MG63 (cell line): ENCODE measurements at places on chromosomes 4 and X.

GRCh38 chr4:176539091-176539784 is 219.5 kb downstream of the SPCS3 start:
- DNase-seq = no peak

DNA sequence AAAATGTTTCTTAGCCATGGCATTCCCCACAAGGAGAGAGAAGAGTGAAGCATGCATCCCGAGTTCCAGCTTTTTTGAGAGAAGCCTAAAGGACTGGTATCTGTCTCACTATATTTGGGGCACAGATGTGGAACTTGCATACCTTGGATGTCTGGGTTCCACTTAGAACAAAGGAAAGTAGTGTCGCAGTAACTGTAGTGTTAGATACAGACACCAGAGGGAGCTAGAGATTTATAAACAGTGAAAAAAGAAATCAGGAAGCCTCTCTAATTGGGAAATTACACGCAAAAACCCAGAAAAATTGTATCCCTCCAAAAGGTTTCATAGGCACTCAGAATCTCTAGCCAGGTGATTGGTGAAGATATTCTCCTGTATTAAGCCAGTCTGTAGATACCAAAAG is 34.4 kb downstream of the AGTR2 start:
- no peak for DNase-seq

- no peak for DNase-seq
Measured at GRCh38 chr4:102473476-102473875, 27.7 kb upstream of the NFKB1 start.

GRCh38 chrX:103565197-103565596 is 20.1 kb upstream of the TCEAL4 start:
- no peak for DNase-seq

DNA sequence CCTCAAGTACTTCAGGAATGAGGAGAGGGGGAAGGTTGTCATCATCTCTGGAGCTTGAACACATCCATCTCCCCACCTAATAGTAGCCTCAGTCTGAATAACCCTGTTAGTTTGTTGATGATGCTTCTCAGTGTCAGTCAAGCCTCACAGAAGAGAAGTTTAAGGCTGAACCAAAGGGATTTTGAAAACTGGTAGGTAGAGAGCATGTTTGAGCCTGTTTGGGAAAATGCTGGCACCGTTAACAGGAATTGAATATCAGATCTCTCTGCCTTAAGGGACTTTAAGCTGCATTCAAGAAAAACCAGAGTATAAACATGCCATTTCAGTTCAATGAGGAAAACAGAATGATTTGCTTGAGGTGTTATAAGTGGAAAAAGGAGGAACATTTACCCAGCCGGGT is 73.1 kb downstream of the MAPK10 start:
- no peak for DNase-seq

- no peak for DNase-seq
Measured at GRCh38 chr4:159396151-159396550, 293.3 kb downstream of the RAPGEF2 start.

DNA sequence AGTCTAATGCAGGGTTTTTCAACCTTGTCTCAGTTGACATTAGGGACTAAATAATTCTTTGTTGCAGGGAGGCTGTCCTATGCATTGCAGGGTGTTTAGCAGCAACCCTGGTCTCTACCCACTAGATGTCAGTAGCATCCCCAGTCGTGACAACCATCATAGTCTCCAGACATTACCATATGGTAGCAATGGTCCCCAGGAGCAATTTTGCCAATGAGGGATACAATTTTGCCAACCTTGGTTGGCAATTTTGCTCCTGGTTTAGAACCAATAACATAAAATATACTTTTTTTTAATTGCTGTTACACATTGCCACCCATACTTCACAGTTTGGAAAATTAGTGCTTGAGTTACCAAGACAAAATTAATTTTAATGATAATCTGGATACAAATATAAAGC is 6.0 kb downstream of the EREG start:
- peak; percentile 10 for DNase-seq

DNA sequence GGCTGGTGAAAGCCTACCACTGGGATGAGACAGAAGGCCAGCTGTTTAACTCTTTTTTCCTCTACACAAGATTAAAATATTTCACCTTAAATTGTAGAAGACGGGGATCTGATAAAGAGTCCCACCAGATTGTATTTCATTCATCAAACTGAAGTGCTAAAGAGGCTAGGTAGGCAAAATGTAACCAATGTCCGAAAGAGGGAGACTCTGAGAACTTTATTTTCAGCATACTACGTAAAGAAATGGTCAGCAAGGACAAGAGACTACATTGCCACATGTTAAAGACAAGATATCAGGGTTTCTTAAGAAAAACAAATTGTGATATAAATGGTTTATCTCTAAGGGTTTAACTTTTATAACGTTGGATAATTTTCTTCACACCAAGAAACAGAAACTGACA is 71.6 kb upstream of the INPP4B start:
- no peak for DNase-seq

GRCh38 chrX:115330498-115331168 is 41.1 kb downstream of the LUZP4 start:
- DNase-seq = peak; percentile 16

DNA sequence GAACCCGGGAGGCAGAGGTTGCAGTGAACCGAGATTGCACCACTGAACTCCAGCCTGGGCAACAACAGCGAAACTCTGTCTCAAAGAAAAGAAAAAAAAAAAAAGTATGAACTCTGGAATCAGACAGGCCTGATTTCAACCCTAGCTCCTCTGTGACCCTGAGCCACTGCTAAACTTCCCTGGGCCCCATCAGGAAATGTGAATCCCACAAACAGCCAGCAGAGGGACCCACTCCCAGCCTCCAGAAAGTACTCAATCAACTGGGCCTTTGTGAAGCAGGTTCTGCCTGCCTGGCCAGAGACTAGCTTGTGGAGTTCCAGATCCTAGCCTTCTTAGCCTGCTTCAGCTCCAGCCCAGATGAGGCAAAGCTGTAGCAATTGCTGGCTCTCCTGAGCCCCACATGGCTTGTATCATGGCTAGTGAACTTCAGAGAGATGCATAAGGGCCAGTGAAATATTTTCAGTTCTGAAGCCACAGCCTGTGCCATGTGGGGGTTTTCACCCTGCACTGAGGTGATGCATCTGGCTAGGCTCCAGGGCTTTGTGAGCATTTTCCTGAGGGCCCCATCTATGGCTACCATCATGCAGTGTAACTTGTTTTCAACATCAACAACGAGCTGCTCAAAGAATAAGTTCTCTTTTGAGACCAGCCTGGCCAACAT is 7.2 kb upstream of the IDS start:
- DNase-seq = peak; percentile 14

- DNase-seq = no peak
Measured at GRCh38 chr4:3481113-3481531, 18.0 kb downstream of the DOK7 start.

DNA sequence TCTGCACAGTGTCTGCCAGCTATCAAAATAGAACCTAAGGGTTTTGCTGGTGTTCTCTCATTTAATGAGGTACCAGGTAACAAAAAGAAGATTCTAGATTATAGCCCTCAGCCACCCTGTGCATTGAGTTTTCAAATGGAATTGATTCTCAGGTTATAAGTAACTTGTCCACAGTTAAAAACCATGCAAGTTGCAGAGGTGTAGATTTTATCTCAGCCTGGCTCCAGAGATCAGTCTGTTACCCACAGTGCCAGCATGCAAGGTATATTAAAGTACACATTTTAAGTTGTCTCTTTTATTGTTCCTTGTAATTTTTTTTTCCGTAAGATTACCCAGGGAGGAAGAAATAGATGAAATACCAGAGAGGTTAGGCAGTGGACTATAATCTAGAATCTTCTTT is 59.7 kb downstream of the RAPGEF2 start:
- DNase-seq = no peak

- peak; percentile 42 for DNase-seq
Measured at GRCh38 chrX:42102586-42103282, 179.4 kb upstream of the CASK start.

DNA sequence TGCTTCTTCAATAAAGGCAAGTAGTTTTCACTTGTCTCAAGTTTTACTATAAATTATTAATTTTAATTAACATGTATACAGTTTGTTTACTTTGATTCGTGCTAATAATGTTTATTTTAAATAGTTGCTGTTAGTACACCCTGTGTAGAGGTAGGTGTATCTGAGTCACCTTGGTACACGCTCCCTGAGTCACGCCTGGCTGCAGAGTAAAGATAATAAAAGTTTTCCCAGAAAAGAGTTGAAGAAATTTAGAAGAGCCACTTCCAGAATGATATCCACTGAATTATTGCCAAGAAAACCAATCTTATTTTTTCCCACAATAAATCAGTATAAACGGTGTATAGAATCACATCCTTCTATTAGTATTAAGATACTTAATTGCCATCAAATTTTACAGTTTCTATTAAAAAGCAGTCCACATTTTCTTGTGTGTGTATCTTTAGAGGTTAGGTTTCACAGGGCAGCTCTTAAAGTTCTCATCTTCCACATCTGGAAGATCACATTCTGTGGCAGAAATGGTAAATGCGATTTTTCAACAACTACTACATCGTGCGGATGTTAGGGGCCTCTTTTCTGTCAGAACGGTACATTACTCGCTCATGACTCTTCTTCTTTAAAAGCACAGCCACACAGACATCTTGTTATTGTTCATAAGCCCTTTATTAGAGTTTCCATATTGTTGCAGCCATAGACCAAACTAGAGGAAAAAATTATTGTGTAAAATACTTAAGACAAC is 55.4 kb downstream of the HADH start:
- DNase-seq = peak; percentile 10

- DNase-seq = no peak
Measured at GRCh38 chr4:13635286-13635799, 7.8 kb upstream of the BOD1L1 start.

DNA sequence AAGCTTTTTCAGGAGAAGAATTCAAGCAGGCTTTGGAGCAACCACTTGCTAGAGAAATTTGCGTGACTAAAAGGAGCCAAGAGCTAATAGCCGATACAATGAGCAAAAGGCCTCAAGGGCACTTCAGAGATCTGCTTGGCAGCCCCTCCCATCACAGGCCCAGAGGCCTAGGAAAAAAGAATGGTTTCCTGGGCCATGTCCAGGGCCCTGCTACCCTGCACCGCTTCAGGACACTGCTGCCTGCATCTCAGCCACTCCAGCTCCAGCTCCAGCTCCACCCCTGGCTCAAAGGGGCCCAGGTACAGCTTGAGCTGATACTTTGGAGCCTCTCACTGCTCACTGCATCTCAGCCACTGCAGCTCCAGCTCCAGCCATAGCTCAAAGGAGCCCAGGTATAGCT is 98.9 kb downstream of the FAM13A start:
- DNase-seq = no peak

- DNase-seq = no peak
Measured at GRCh38 chr4:8540072-8540471, 40.1 kb upstream of the GPR78 start.

GRCh38 chrX:40449956-40450706 is 130.6 kb upstream of the ATP6AP2 start:
- no peak for DNase-seq

DNA sequence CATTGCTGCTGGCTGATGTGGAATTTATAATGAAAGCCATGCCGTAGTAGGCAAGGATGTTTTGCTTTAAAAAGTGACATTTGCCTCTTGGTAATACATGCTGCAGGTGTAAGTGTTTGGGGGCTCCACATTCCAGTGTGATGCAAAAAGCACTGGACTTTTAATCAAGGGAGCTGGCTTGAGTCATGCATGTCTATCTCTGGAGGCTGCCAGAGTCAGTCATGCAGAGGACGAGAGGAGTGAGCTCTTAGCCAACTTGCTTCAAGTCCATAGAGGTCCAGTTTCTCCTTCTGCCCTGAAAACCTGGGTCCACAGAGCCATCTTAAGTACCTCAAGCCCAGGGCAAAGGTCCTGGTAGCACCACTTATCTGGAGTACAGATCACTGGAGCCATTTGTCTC is 11.6 kb upstream of the CXCL13 start:
- no peak for DNase-seq

- no peak for DNase-seq
Measured at GRCh38 chr4:98786866-98787265, 128.5 kb upstream of the TSPAN5 start.

GRCh38 chr4:30882995-30883675 is 163.0 kb downstream of the PCDH7 start:
- DNase-seq = no peak

DNA sequence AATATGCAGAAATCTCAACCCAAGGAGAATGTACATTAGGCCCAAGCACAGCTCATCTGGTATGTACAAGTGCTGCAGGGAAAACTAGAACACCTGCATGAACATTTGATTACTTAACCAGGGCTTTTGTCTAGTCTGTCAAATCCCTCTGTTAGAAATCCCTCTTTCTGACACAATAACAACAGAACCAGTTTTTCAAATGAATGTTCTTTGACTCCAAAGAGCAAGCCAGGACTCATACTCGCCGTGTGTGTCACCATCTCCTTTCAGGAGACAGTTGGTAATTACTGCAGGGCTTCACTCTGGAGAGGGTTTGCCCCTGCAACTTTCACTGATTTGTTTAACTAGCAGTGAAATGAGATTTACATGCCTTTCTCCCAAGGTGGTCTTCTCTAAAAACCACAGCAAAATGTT is 143.0 kb upstream of the FAM241A start:
- DNase-seq = no peak

DNA sequence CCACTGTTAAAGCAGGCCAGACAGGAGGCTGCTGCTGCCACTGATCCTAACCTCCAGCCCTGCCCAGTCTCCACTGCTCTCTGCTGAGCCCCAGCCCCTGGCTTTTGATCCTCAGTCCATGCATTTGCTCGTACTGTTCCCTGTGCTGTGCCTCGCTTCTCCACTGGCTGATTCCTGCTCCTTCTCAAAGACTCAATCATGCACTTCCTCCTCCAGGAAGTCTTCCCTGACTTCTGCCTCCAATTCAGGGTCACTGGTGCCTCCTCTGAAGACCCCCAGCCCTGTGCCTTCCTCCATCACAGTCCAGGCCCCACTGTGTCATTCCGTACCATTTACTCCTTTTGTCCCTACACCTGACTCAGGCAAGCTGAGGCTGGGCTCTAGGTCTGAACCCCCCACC is 230.6 kb upstream of the PSAPL1 start:
- no peak for DNase-seq

- DNase-seq = no peak
Measured at GRCh38 chr4:187995322-187996207, at the start of gene ZFP42. TSS of gene ZFP42 (plus strand) at chr4:187995771. CDS start at chr4:188002808, 7,037 bp downstream.

GRCh38 chr4:13647031-13647430 is 19.5 kb upstream of the BOD1L1 start:
- DNase-seq = no peak
